ENCODE measurements at places on chromosomes 7 and 10. TPM values are rescaled to one million over a fixed set of nuclear protein-coding genes. Genes with fewer than 3 reads are reported as not detected.

- DNase-seq: no peak
Measured at GRCh38 chr7:74372511-74373111, 81.1 kb upstream of the GTF2IRD1 start.

- no peak for DNase-seq
Measured at GRCh38 chr7:122413339-122413738, 108.8 kb upstream of the FEZF1 start.

DNA sequence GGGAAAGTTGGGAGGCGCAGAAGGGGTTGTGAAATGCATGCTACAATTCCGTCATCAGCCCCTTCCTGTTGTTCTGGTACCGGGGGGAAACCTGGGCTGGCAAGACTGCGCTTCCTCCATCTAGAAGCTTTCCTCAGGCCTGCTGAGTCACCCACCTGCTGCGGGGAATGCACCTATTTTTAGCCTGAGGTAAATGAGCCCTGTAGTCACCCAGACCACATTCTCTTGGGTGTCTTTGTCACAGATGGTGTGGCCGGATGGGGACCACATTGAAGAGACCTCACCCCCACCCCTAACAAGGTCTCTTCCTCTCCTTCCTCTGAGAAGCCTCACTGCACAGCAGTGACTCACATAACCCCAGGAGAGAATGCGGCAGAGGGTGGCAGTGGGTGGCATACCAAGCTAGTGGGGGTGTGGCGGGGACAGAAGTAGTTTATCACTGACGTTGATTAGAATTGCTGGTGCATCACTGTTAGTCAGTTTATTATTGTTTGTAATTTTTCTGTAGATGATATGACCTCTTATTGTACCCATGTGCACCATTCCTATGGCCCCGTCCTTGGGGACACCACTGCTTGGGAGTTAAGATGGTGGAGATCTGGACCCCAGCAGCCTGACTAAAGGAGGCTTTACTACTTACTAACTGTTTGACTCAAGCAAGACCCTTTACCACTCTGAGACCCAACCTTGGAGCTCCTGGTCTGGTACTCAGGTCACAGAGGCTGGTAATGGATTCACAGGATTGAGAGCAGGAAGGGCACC lies 83.0 kb upstream of the DUSP5 start:
- DNase-seq: no peak

The AP3M1 gene
- 70.7 TPM for polyA plus RNA-seq

The GARIN1A gene
- 0.47 TPM for polyA plus RNA-seq

All from AG04450 (cell line).